ENCODE measurements at places on chromosomes 3 and 15. TPM values are rescaled to one million over a fixed set of nuclear protein-coding genes. Genes with fewer than 3 reads are reported as not detected.

DNA sequence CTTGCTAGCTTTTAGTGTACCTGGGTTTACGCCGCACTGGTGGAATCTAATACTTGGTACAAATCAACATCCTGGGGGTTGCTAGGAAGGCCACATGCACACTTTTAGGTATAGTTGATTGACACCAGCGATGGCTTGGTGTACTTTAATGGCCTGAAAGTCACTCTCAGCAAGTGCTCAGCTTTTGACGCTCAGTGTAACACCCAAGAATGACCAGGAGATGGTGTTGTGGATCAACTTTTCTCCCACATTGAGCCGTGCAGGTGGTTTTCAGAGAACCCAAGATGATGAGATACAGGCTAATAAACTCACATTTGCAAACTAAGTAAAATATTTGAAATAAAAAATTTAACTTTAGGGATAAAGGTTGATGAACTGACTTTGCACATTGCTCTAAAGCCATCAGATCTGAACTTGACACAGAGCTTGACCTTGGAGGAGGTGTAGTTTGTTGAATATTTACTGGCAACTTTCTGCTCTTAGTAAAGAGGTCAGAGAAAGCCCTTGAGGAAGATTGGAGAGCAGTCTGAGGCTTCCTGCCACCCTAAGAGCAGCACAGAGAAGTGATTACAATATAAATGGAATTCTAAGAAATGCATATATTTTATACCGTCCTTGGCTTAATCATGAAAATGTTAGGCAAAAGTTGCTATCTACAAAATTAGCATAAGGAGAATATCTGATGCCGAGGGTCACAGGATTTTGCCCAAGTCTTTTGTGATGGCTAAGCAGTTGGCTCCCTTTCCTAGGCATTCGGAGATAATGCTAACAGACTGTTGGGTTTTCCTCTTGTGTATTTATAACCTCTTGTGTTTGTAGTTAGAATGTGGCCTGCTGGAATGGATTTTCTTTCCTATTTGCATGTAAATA, 143.4 kb upstream of the RASGRP1 start:
- DNase-seq = peak; percentile 52

Gene CLDN1
- 8.6 TPM for polyA plus RNA-seq

GRCh38 chr3:79148786-79149185, 619.0 kb downstream of the ROBO1 start:
- DNase-seq = no peak

DNA sequence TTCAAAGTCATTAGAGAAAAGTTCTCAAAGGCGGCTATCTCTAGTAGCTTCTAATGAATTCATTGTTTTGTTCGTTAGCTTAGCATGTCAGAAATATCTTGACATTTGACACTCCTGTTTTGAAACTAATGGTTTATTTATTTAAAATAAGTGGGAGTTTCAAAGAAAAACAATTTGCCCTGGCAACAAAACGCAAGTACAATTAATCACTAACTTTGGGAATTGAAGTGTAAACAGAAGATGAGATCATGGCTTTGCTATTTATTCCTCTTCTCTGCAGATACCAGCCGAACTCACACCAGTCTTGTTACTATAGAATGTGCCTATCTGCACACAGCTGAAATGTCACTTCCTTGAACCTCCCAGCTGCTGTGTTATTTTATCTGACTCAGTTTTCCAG, 27.5 kb downstream of the MASP1 start:
- DNase-seq = no peak

DNA sequence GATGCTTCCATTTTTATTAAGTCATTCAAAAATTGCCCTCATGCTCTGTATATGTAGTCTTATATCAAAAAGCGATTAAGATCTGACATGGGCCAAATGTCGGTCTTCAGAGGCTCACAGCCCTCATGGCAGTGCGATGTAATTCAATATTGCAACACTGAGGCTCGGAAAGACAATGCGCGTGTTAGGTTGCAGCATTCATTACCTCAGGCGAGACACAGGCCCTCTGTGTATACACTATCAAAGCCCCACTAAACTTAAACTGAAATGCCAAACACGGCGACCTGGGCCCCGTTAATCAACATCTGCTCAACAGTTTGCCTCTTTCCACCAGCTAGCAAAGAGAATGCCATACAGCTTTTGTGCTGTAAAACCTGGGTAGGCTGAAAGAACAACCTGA, 413.4 kb downstream of the ERC2 start:
- no peak for DNase-seq

- DNase-seq = no peak
Measured at GRCh38 chr15:25427861-25428260, 11.0 kb downstream of the UBE3A start.

GRCh38 chr15:57158589-57158988, 217.7 kb upstream of the CGNL1 start:
- DNase-seq = peak; percentile 79

DNA sequence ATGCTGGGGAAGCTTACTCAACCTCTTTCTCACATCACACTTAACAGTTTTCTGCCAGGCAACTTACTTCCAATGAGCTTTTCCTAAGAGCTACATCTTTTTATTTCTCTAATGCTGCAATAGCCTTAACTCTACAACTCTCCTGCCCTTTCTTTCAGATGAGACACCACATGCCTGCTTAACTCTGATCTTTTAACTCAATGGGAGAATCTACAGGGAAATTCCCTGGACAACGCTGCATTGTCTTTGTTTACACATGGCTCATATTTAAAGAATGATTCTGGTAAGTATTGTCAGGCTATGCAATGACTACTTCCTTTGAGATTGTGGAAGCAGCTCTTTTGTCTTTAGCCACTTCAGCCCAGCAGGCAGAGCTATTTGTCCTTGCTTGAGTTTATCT, 353.1 kb upstream of the BCHE start:
- DNase-seq = peak; percentile 80

GRCh38 chr3:60047426-60048200, 997.8 kb upstream of the CFAP20DC start:
- DNase-seq = no peak

- DNase-seq = no peak
Measured at GRCh38 chr15:96349034-96349856, 18.7 kb downstream of the NR2F2 start.

Gene NMNAT3
- 0.19 TPM for polyA plus RNA-seq

Gene A4GNT
- not detected for polyA plus RNA-seq

Gene PLA2G4D
- polyA plus RNA-seq = 0.07 TPM

Gene GCHFR
- polyA plus RNA-seq = 1.3 TPM

Gene SETD5
- 50.5 TPM for polyA plus RNA-seq

- DNase-seq = peak; percentile 51
Measured at GRCh38 chr3:151923901-151924300, 50.5 kb downstream of the SUCNR1 start.

DNA sequence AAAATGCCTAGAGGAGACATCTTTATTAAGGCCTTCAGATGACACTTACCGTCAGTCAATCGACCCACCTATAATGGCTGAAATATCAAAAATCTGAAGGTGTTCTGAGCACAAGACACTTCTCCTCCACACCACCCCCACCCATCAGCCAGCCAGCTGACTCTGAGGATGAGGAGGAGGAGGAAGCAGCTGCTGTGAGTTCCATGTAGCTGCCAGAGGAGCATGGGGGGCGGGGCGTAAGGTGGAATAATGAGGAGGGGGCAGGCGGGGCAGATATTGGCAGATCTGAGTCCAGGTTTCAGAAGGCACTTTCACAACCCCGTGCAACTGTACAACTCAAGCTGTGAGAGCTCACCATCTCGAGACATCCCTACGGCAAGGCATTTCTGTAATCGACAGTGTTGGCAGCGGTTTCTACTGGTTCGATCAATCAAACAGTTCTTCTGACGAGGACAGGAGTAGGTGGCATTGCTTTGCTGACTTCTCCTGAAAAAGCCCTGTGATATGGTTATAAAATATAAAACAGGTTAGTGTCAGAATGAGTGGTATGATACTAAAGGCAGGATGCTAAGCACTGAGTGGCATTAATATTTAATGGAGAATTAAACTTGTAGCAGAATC, 35.4 kb upstream of the ICE2 start:
- DNase-seq = no peak

GRCh38 chr3:81390796-81391195, 370.6 kb downstream of the GBE1 start:
- no peak for DNase-seq

GRCh38 chr15:55989383-55989782, 4.0 kb downstream of the NEDD4 start:
- DNase-seq = no peak

DNA sequence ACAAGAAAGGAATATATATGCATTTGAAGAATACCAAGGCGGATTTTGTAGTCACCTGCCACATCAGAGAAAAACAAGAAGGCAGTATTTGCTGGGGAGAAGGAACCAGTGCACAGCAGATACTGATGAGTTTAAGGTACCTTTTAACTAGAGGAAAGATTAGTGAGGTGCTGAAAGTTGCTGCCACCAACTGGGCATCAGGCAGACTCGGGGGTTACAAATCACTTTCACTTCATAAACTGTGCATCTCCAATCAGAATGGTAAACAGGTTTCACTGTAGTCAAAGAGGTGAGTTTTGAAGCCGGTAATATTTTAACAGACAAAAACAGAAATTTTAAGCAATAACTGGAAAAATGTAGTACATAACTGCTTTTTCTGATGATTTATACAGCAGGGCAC, 4.1 kb downstream of the FBN1 start:
- DNase-seq = peak; percentile 40

DNA sequence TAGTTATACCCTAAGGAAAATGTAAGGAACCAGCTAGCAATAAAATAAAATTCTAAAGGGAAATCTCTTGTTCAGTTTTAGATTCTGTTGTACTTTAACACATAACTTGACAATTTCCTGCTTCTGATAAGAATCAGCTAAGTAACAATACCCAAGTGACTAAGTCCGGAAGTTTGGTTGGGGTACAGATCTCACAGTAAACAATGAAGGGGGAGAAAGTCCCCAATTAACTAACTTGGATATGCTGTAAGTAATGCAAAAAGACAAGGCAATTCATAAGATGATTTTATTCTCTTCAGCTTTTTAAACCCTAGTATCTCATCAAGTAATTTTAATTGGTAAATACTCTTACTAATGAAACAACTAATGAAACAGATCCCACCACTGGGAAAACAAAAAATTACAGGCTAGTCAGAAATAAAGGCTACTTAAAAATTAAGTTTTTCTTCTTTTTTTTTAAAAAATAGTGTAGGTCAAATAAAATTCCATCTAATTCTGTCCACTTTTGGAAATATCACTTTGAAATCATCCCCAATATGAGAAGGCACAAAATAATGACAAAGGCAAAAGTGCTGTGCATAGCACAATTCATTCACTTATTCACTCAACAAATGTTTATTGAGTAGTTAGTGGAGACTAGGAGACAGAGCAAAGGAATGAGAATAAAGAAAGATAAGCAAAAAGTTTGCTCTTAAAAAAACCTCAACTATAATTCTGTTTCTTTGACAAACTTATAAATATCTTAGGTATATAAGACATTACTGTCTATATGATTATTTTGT, 37.8 kb upstream of the IL20RB start:
- DNase-seq = no peak

Gene ABCF3
- polyA plus RNA-seq = 47.4 TPM

GRCh38 chr3:73591286-73591800, 33.4 kb downstream of the PDZRN3 start:
- no peak for DNase-seq

Gene FAM107A
- polyA plus RNA-seq = not detected

DNA sequence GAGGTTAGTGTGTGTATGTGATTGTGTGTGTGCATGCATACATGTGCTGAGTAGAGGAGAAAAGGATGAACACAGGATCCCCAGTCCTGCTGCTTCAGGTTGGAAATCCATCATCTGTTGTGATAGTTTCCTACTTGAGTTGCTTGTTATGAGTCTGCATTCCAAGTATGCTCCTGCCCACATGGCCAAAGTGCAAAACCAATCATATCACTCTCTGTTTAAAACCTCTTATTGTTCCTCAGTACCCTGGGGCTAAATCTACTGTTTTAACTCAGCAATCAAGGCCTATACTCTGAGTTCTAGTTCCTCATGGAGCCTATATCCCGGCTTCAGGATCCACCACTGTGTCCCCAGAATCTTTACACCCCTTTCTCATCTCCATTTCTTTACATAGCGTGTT, 139.9 kb upstream of the TLE3 start:
- peak; percentile 34 for DNase-seq

Gene HTD2
- 8.1 TPM for polyA plus RNA-seq

DNA sequence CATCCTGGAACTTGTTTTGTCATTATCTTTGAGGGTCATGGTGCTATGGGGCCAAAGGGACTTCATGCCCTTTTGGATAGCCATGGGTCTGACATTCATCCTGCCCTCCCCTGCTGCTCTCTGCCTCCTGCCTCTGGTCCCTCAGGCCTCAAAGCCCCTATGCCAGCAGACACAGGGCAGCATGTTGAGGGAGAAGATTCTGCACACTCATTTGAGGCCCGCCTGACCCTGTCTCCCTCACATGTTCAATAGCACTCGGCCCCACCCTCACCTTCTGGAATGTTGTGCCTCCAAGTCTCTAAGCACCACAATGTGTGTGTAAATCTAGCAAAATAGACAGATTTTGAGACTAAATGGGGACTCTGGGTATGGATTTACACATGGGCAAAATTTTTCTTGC, 178.7 kb upstream of the ANKRD28 start:
- peak; percentile 29 for DNase-seq

GRCh38 chr3:61221759-61222362, 29.4 kb downstream of the FHIT start:
- DNase-seq = no peak

Gene FOXB1
- polyA plus RNA-seq = not detected

- no peak for DNase-seq
Measured at GRCh38 chr3:147615035-147615434, 205.9 kb downstream of the ZIC1 start.

DNA sequence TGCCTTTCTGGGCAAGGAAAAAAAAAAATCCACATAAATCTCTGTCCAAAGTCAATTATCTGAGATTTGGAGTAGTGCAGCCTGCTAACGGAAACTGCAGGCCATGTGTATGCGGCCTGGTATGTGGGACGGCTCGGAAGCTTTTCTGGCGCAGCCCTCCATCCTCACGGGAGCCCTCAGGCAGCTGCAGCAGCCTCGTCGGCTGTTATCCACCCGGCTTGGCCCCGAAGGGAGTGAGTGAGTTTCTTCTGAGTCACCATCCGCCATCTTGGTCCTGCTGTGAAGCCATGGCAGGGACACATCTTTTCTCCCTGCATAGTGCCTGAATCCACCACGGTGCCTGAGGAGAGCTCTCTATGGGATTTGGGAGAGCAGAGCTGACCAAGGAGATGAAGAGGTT, 62.8 kb downstream of the POLR2M start:
- DNase-seq = no peak

- DNase-seq = no peak
Measured at GRCh38 chr3:179174898-179175297, 26.7 kb downstream of the PIK3CA start.
